Left ventricle myocardium inferior (tissue), 1 donor: ENCODE measurements at places on chromosomes 1 and 21. TPM values are rescaled to one million over a fixed set of nuclear protein-coding genes. Genes with fewer than 3 reads are reported as not detected.

PDZK1 gene
- total RNA-seq: 0.16 TPM

NR0B2 gene
- total RNA-seq: 7.2 TPM

VAMP4 gene
- 8.1 TPM for total RNA-seq

AMPD1 gene
- not detected for total RNA-seq

OLIG1 gene
- total RNA-seq: 0.22 TPM

E2F2 gene
- total RNA-seq: 0.16 TPM

LGR6 gene
- 0.60 TPM for total RNA-seq

PRKCZ gene
- total RNA-seq: 19.1 TPM

- no peak for DNase-seq
These were observed 75.7 kb upstream of the PGBD5 start for GRCh38 chr1:230501849-230502248.

DNA sequence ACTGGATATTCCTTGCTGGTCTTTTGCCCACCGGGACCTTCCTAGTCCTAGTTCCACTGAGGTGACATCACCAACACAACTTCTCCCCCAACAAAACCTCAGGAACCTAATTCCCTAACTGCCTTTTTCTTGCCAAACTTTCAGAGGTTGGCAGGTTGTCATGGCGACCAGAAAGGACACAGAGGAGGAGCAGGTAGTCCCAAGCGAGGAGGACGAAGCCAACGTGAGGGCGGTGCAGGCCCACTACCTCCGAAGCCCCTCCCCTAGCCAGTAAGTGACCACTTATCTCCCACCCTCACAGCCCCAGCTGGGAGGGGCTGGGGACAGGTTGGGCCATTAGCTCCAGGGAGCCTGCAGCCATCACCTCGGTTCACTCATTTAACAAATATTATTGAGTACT lies 815 bp downstream of the STYXL2 start:
- no peak for DNase-seq

DNA sequence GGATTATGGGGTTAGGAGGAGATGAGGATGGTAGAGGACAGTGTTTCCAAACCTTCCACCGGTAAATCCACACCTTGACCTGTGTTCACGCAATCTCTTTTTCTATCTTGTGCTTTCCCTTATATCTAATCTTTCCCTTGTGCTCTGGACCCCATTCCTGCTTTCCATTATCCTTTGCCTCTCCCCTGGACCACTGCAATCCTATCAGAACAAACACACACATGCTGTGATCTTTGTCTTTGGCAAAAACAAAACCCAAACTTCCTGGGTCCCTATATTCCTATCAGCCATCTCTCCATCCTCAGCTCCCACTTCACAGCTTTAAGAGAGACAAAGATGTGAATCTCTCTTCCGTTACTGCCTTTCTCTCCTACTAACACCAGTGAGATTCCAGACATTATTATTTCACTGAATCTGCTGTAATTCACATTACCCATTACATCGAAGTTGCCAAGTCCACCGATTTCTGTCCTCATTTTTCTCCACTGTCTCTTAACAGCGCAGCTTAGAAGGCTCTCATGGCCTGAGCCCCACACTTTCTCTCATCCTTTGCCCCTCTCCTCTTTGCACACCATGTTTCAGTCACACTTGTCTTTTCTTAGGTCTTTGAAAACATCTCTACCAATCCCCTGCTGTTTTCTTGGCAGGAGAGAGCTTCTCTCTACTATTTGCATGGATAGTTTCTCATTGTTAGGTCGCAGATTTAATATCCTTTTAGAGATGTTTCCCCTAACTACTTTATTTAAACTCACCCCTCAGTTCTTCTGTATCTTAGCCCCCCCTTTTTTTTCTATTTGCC lies 230.0 kb upstream of the B3GALT2 start:
- no peak for DNase-seq

DNA sequence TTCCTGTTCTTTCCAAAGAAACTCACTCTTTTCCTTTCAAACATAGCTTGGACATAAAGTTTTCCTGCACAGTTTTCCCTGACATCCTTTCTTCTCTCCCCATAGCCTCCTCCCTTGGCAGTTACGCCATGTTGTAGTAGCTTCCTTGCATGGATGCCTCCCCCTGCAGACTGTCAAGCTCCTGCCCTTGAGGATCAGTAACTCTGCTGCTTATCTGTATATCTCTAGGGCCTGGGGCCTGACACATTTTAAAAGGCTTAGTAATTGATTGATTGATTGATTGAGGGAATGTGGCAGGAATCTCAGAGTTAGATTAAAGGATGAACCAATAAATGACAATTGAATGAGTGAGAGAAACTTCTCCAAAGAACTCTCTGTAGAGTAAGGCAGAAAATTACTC lies 143.7 kb downstream of the NEK7 start:
- DNase-seq: no peak

DNA sequence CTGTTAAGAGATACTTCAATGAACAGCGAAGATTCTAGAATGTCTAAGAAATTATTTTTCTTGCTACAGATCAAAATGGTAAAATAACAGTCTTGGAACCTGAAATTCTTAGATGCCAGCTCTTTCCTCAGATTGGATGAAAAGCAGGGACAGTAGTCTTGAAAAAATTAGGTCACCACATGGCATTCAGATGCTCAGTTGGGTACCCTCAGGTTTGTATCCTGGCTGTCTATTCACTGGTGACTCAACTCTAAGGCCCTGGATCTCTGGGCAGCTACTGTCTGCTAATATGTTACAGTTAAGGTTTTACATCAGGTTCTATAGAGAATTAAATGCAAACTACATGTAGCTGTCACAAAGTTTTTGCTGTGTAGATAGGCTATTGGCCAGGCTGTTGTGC lies 528.9 kb upstream of the ADAMTS5 start:
- DNase-seq: no peak

- peak; percentile 81 for DNase-seq
These were observed 8.7 kb downstream of the PLEKHA6 start for GRCh38 chr1:204350857-204351573.

- DNase-seq: peak; percentile 58
These were observed at the start of gene WNT9A for GRCh38 chr1:227947676-227948492. TSS of gene WNT9A (minus strand) at chr1:227947932. CDS start at chr1:227947887, 45 bp downstream.

DNA sequence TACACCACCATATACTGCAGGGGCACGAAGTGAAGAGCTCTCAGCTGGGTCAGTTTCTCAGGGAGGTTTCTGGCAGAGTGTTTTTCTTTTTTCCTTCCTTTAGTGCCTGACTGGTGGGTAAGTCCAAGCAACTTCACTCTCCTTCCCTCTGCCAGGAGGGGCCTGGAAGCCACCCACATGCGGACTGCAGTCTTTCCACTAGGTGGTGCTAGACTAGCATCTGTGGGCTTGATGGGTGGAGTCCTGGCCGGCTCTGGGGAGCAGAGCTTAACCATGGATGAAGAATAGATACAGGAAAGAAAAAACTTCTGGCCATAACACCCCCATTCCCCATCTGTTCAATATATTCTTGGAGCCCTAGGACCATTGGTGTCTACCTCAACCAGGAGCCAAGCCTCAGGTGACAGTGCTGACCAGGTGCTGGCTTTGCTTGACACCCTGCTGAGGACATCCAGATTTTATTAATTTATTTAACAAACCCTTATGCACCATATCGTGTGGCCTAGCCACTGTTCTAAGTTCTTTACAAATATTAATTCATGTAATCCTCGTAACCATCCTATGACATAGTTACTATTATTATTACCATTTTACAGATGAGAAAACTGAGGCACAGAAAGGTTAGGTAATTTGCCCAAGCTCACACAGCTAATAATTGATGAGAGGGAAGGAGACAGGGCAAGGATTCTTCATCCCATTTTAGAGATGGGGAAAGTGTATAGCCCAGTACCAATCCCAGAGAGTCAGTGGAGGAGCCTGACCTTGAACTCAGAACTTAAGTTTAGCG lies 126.7 kb upstream of the CSF3R start:
- no peak for DNase-seq

DNA sequence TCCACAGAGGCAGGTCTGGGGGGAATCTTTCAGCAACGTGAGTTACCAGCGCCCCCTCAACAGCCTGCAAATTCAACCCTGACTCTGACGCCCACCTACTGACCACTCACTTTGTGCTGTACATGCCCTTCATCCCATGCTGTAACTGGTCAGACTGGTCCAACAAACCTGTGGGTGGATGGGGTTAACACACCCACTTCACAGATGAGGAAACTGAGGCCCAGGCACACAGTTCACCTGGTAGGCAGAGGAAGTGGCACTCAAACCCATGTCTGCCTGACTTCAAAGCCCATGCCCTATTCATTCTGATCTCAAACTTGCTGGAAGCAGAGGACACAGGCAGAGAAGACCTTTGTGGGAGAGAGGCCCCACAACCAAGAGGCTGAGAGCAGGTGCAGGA lies 172.9 kb downstream of the TRABD2B start:
- DNase-seq: no peak

DNA sequence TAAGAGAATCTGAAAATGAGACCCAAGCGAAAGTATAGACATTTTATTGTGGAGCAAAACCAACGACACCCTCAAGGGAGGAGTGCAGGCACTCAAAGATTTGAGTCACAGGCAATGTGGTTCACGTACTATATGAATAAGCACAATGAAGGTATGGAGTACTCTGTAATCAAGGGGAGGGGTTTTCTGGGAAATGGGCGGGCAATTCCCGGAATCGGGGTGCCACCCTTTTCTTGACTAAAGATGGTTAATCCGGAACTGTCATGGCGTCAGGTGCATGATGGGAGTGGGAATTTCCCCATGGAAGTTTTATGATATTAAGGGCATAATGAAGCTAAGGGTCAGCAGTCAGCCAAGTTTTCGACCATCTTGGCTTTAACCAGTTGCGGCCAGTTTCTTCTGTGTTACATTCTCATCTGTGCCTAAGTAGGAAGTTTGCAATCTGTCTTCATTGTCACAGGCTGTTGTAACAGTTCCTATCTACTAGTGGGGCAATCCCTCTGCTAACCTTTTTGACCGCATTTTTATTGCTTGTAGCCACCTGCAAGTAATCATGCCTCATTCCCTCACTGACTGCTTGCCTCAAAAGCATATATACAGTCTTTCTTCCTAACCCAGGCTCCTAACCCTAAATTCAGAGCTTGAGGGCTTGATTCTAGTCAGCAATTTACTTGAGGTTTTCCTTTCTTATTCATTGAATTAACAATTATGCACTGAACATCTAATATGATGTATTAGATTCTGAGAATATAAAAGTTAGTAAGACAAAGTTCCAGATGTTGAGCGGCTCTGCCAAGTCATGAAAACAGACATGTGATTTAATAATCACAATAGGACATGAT lies 775 bp upstream of the AIM2 start:
- DNase-seq: no peak

- no peak for DNase-seq
These were observed 1.0 kb downstream of the DNAJB4 start for GRCh38 chr1:78005755-78006154.

DNA sequence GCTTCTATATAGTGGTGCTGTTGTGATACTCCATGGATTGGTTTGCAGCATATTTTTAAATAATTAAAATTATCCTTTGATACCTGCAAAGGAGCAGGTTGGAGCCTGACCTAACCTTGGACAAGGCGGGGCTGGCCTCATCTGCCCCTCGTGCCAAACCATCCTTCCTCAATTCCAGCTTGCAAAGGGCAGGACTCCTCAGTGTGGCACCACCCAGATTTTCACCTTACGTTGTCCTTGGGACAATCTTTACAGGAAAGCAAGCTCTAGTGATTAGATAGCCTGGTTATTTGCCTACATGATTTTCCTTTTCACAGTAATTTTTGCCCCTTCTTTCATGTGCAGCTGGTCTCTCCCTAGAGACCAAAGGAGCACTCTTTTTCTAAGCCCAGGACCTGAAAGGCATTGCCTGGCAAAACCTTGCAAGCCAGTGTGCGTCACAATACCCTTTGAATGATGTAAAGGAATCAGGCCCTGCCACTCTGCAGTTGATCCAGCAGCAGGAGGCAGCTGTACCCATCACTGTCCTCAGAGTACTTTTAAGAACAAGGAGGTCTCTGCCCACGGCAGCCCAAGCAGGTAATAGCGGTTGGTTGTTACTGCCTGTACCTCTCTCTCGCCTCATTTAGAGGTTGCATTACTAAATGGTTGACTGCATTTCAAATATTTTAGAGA lies 99.4 kb downstream of the ADSS2 start:
- no peak for DNase-seq

GRCh38 chr1:228009828-228010775 lies 3.3 kb downstream of the WNT3A start:
- DNase-seq: no peak

- no peak for DNase-seq
These were observed 140.0 kb downstream of the DNM3 start for GRCh38 chr1:171981303-171981702.

- no peak for DNase-seq
These were observed 109.0 kb downstream of the JAK1 start for GRCh38 chr1:64857347-64857746.
